Heart right ventricle (tissue), 16 donors: ENCODE measurements at places on chromosomes 3 and 15. TPM values are rescaled to one million over a fixed set of nuclear protein-coding genes. Genes with fewer than 3 reads are reported as not detected.

- H3K27me3 ChIP-seq = no peaks in the 10 kb centered on the region
- no peak overlapping the region for H3K27ac ChIP-seq
- DNase-seq = peak; percentile 34
- H3K4me3 ChIP-seq = no peak overlapping the region
- no peaks in the 10 kb centered on the region for H3K36me3 ChIP-seq
Observed at GRCh38 chr15:51046799-51047449, 47.8 kb downstream of the TNFAIP8L3 start.

DNA sequence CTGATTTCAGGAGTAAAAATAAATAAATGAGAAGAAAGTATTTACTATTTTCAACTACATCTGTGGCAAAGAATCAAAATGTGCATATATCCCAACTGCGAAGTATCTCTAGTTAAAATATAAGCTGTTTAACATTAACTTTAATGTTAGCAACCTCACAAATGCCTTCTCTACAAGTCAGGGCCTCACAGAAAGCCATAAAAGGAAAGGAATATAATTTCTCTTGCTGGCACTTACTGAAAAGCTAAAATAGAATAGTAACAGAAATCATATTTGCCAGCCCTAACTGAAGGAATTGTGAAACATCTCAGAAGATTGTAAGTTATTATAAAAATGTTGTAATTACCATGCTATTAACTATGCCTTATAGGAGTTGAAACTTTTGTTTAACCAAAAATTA lies 65.1 kb upstream of the MBNL1 start:
- H3K4me1 ChIP-seq = no peaks in the 10 kb centered on the region
- no peak for DNase-seq
- no peaks in the 10 kb centered on the region for H3K27me3 ChIP-seq
- peak overlapping the region; percentile 18 for H3K4me3 ChIP-seq

- H3K4me1 ChIP-seq = no peaks in the 10 kb centered on the region
- no peaks in the 10 kb centered on the region for H3K27me3 ChIP-seq
- DNase-seq = no peak
- H3K27ac ChIP-seq = no peak overlapping the region
Observed at GRCh38 chr15:80274554-80274953, 22.5 kb upstream of the CTXND1 start.

DNA sequence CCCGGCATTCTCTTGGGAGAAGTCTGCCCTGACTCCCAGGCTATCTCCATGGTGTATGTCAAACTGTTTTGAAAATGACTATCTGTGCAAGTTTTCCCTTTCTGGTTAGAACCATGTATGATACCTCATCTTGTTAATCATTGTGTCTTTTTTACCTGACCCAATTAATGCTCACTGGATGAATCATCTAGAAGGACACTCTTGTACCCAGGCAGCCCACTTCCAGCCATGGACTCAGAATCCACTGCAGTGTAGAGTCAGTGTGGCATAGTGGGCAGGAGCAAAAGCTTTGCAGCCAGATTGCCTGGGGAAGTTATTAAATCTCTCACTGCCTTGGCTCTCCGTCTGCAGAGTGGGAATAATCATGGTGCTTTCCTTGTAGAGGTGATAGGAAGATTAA lies 1.2 kb downstream of the FAM3D start:
- H3K4me1 ChIP-seq = no peaks in the 10 kb centered on the region
- no peak overlapping the region for H3K27ac ChIP-seq
- no peak overlapping the region for H3K4me3 ChIP-seq
- H3K27me3 ChIP-seq = peaks cover 7% of the 10 kb centered on the region
- no peaks in the 10 kb centered on the region for H3K36me3 ChIP-seq
- no peak for DNase-seq

GRCh38 chr3:58789385-58789784 lies 122.8 kb upstream of the FAM3D start:
- H3K36me3 ChIP-seq = no peaks in the 10 kb centered on the region
- H3K4me3 ChIP-seq = no peak overlapping the region
- H3K27me3 ChIP-seq = no peaks in the 10 kb centered on the region
- H3K27ac ChIP-seq = no peak overlapping the region

DNA sequence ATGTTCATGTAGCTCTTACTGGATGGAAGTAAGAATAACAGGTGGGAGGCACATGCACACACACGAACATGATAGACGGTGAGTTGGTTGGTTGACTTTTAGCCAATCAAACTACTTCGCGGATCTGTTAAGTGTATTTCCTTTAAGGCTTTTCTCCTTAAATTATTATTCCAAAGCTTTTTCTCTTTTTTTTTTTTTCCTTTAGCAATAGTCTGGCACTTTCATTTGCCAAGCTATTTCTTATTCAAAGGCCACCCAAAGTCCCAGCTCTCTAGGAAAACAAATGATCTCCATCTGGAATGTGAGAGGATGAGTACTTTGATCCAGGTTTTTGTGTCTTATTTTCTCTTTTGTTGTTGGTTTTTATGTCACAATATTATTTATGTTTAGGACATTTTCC lies 141.1 kb downstream of the TPRG1 start:
- no peaks in the 10 kb centered on the region for H3K27me3 ChIP-seq
- no peak for DNase-seq
- H3K27ac ChIP-seq = no peak overlapping the region
- no peaks in the 10 kb centered on the region for H3K36me3 ChIP-seq
- no peaks in the 10 kb centered on the region for H3K4me1 ChIP-seq
- no peak overlapping the region for H3K4me3 ChIP-seq

DNA sequence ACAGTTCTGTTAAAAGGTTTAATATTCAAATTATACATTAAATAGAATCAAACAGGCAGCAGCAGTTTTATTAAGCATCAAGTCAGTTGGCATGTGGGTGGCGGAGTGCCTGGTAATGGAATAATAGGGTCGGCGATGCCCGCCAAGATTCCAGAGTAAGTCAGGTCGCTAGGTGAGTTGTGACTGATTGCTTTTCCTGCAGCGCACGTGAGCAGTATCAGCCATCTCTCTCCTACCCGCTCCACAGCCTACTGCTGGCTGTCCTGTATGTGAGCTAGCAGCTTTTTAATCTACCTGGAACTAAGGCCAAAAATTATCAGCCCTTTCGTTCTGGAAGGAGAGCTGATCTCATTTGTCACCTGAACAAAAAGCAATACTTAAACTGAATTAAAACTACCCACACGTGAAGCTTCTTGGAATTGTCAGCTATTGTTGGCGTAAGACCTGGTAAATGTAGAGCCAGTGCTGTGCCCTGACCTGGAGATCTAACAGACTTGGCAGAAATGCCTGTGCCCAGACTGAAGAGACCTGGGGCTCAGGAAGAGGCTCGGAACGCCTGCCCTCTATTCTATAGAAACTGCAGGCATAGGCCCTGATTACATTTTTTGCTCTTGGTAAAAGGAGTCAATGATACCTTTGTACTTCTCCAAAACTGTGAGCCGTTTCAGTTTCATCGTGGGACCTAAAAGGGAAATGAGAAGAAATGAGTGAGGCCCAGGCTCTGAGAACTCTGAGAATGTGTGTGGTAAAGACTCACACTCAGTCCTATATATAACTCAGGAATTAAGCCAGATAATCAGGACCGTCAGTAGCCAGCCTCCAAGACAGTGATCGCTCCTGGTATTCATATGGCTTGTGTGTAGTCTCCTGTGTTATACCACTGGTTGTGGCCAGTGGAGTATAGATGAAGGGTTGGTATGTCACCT lies 21.9 kb downstream of the IDH3A start:
- H3K27ac ChIP-seq = peak overlapping the region; percentile 6
- H3K27me3 ChIP-seq = no peaks in the 10 kb centered on the region
- H3K4me3 ChIP-seq = no peak overlapping the region
- H3K4me1 ChIP-seq = peaks cover 4% of the 10 kb centered on the region

GRCh38 chr3:186965141-186965879 lies 35.0 kb downstream of the ST6GAL1 start:
- H3K27me3 ChIP-seq = no peaks in the 10 kb centered on the region
- H3K27ac ChIP-seq = no peak overlapping the region
- H3K4me3 ChIP-seq = no peak overlapping the region
- H3K36me3 ChIP-seq = no peaks in the 10 kb centered on the region
- DNase-seq = no peak
- H3K4me1 ChIP-seq = peaks cover 60% of the 10 kb centered on the region

The ACKR2 gene
- total RNA-seq = 1.4 TPM

The ECE2 gene
- not detected for total RNA-seq

The CIB2 gene
- total RNA-seq = 5.8 TPM

The ATP13A4 gene
- 0.52 TPM for total RNA-seq

The SLC15A2 gene
- 3.4 TPM for total RNA-seq

The SLC51B gene
- not detected for total RNA-seq

The TF gene
- 0.24 TPM for total RNA-seq

The EFL1 gene
- total RNA-seq = 12.3 TPM

The FBXO40 gene
- total RNA-seq = 279 TPM

The TRH gene
- not detected for total RNA-seq

The PLSCR5 gene
- total RNA-seq = not detected
